AG09309 (cell line): ENCODE measurements at places on chromosomes 7 and 10.

- peak; percentile 70 for DNase-seq
Measured at GRCh38 chr10:43188702-43189101, 50.5 kb downstream of the CSGALNACT2 start.

DNA sequence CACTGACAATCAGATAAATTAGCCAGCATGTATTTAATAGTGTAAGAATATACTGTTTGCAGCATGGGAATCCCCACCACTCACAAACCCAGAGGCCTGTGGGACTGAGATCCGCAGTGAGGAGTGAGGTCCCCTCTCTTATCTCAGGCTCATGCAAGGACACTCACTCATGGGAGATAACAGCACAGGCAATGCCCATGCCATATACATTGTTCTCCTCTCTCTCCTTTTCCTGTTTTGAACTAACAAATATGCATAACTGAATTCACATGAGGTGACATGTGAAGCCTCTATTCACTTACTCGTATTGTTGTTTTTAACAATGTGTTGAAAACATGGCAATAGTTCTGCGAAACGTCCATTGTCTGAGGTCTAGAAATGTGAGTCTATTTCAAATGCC is 230.5 kb downstream of the ARHGAP21 start:
- no peak for DNase-seq

DNA sequence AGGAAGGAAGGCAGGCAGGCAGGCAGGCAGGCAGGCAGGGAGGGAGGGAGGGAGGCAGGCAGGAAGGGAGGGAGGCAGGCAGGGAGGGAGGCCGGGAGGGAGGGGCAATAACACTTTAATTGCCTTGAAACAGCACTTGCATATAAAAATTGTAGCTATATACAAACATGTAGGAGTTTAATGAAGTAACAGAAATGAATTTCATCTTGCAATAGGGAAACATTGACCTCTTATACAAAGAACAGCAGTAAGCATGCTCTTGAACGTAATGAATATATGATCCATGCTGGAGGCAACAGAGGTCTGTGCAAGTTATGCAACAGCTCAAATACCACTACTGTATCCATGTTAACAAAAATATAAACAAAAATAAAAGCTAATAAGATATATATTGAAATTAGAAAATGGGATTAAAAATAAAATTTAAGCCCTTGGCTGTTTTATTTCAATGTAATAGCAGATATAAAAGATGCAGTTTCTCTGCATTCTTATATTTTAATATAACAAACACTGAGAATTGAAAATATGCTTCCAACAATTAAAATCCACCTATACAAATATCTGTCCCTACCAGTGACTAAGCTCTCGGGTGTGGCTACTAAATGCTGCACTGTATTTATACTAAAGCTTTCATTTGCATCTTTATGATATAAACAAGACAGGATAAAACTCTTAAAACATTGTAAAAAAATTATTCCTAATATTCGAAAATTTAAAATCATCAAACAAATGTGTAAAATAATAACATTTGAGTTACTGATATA is 50.3 kb downstream of the CACNA2D1 start:
- no peak for DNase-seq

DNA sequence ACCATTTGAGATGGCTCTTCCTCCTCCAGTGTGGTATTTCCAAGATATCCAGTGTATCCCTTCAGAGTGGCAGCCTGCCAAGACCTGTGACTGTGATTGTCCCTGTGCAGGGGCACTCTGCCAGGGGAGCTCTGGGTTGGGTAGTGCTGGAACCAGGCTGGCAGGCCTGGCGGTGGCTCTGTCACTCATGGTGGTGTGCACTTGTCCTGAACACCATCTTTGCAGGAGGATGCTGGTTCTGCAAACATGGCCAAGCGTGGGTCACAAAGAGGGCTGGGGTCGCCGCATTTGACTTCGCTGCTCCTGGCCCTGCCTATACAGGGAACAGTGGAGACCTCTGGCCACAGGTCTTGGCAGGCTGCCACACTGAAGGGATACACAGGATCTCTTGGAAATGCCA is 205.2 kb downstream of the PRPF18 start:
- DNase-seq = no peak

DNA sequence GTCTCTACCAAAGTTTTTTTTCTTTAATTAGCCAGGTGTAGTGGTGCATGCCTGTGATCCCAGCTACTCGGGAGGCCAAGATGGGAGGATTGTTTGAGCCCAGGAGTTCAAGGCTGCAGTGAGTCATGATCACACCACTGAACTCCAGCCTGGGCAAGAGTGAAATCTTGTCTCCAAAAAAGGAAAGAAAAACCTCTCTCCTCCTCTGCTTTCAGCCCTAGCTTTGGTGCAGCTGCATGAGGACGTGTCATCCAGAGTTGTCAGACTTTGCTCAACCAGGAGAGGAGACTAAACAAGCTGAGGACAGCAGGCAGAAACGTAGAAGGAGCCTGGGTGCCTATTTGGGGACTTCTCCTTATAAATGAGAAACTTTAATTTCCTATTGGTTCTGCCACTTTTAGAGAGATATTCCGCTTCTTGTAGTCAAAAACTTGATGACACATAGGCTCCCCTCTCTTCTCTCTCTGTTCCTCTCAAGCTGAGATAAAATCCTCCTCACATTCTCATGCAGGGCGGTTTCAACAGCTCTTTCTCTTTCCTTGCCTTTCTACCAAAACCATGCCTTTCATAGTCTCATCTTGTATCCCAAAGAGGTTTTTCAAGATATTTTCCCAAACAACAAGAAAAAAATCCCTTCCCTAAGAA is 205.4 kb downstream of the ARHGAP12 start:
- no peak for DNase-seq

- DNase-seq = no peak
Measured at GRCh38 chr7:118350260-118350659, 125.8 kb downstream of the ANKRD7 start.

DNA sequence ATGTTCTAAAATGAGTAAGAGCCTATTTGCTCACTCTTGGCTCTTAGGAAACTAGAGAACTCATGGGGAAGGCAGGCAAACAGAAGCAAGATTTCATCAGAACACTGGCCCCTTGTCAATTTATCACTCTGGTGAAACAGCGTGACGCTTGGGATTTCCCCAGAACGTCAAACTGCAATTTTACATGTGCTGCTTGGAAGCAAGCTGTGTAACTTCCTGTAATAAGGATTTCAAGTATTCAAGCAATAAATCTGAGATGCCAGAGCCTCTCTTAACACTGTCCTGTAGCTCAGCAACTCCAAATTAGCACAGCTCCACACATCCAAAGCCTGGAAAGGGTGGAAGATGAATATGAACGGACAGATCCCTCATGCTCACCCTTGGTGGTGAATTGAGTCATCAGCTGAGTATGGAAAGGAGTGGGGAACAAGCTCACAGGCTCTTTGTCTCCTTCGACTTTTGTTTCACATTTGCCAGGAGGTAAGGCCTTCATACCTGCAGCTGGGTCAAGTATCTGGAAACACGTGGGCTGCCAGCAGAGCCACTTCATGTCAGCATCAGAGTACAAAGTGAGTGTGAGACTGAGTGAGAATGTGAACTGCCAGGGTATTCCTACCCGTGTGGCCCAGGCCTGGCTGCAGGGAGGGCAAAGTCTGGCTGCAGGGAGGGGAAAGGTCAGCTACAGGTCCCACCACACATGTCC is 140.4 kb upstream of the NAMPT start:
- peak; percentile 100 for DNase-seq

DNA sequence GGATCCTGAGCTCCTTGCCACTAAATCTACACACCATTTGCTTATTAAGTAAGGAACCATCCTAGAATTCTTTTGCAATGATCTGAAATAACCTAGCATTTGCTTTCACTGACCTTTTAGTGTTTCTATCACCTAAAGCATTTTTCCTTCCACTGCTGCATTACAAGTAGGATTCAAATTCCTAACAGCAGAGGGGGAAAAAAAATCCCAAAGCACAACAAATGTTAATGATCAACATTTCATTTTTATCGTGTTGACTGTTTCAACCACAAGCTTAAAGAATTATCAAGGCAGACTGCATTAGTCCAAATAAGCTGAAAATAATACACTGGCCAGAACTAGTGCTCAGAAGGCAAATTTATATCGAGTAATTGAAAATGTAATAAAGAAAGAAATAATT is 174.7 kb upstream of the TCF7L2 start:
- no peak for DNase-seq

- DNase-seq = no peak
Measured at GRCh38 chr7:7922684-7923385, 45.8 kb upstream of the GLCCI1 start.

- no peak for DNase-seq
Measured at GRCh38 chr7:157429001-157429679, 92.3 kb downstream of the DNAJB6 start.

- DNase-seq = no peak
Measured at GRCh38 chr10:70293169-70293843, 9.5 kb upstream of the NPFFR1 start.

DNA sequence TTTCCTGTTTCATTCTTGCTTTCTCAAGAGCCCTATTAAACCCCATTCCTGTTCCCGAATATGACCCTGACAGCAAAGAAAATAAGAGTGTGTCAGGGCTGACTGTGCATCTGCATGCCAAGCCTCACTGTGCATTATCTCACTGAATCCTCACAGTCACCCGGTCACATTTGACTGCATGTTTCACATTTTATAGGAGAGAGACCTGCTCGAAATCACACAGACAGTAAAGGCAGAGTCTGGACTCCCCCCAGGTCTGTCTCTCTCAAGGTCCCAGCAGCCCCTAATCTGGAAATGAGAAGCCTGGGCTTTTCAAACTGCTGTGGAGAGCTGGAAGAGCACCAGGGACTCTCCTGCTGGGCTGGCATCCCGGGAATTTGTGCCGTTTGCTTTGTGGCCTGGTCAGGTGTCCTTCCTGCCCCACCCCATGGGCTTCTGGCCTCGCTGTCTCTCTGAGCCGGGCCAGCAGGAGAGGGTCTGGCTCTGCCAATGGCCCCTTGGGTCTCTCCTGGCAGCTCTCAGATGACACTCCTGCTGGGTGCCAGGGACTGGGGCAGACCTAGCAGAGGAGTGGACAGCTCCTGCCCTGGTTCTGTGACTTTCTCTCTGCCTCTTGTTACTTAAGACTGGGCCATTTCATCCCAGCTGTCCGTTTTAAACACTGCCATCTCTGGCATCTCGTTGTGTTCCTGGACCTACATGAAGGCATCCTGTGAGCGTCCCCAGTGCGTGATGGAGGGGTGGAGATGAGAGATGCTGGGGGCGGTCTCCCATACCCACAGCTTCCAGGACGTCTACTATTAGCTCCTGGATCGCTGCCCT is 173.6 kb downstream of the ARHGAP12 start:
- no peak for DNase-seq

DNA sequence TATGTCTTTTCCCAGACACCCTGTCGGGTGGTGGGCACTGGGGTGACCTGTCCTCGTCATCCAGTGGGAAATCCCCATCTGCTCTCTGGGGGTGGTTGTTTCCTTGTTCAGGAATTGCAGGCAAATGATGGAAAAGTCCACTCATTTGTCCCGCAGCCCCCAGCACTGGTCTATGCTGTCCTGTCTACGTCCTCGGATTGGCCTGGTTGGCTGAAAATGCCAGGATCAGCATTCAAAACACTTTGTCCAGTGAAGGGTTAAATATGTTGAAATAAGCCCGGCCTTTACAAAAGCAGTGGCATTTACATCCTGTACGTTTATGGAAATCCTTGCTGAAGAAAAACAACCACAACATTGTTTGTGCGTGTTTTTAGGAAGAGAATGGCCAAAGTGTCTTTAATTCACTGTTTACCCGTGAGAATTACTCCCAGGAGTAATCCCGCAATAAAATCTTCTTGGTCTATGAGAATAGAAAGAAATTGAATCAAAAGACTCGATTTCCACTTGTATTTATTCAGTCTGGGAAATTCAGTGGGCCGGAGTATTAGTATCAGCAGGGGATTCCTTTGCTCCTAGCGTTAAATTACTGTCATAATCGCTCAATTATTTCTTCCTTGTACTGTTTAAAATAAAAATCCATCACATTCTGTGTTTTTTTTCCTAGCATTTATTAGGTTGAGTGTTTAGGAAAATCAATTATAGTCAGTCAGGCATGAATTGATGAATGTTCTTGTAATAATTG is 116.8 kb upstream of the SH2B2 start:
- peak; percentile 5 for DNase-seq

- DNase-seq = no peak
Measured at GRCh38 chr10:1158066-1158465, 101.9 kb downstream of the WDR37 start.

DNA sequence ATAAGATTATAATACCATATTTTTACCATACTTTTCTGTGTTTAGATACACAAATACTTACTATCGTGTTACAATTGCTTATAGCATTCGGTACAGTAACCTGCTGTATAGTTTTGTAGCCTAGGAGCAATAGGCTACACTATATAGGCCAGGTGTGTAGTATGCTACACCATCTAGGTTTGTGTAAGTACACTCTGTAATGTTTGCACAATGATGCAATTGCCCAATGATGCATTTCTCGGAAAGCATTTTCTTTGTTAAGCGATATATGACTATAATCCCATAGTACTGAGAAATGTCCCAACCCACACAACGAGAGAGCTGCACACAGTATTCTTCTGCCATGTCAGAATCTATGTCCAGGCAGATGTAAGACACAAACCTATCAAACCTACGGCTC is 160.0 kb downstream of the NEBL start:
- no peak for DNase-seq

DNA sequence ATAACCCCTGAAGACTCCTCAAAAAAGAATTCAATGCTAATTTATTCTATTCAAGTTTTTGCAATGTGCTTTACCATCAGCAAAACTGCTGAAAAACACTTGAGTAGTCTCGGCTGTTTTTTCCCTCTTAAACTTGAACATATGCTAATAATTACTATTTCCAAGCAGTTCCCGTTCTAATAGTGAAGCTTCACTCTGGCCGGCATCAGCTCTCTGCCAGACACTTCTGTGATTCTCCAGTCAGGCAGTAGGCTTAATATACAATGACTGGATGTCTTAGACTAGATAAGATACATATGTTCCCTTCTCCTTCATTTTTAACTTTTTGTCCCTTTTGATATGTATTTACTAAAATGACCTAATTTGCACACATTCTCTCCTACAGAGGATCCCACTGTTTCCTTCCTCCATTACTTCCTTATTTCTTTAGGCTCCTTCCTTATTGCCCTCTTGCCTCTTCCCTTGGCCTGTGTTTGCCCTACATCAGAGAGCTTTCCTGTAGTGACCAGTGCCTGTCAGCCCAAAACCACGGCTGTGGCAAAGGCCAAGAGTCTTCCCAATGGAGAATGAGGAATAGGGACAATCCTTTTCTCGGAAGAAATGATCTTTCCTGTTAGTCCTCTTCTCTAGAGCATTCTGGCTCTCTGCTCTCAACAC is 23.5 kb downstream of the HEPACAM2 start:
- no peak for DNase-seq

DNA sequence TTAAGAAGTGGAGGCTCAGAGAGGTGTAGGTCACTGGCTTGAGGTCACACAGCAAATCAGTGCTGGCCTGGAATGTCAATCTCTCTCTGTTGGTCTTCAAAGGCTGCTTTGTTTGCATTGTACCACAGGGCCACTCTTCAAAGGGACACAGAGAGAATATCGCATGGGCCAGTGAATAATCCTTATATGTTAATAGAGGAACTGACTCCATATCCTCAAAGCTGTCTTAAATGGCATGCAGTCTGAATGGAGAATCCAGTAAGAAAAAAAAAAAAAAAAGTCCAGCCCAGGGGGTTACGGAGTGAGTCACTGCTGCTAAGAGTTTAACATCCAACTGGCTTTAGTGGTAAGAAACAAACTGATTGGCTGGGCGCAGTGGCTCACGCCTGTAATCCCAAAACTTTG is 54.1 kb downstream of the NRAP start:
- DNase-seq = no peak
